ENCODE measurements at places on chromosomes 1 and 21.

DNA sequence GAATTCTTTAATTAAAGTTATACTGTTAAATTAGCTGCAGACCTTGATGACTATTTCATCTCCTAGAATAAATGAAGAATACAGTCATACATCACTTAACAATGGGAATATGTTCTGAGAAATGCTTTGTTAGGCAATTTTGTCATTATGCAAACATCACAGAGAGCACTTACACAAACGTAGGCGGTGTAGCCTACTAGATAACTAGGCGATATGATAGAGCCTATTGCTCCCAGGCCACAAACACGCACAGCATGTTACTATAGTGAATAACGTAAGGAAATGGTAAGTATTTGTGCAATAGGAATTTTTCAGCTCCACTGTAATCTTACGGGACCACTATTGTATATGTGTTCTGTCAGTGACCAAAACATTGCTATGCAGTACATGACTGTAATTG lies 37.6 kb upstream of the DESI2 start:
- no peak for DNase-seq

- DNase-seq, result no peak
Observed at GRCh38 chr1:211632808-211633523, 42.5 kb downstream of the NEK2 start.

DNA sequence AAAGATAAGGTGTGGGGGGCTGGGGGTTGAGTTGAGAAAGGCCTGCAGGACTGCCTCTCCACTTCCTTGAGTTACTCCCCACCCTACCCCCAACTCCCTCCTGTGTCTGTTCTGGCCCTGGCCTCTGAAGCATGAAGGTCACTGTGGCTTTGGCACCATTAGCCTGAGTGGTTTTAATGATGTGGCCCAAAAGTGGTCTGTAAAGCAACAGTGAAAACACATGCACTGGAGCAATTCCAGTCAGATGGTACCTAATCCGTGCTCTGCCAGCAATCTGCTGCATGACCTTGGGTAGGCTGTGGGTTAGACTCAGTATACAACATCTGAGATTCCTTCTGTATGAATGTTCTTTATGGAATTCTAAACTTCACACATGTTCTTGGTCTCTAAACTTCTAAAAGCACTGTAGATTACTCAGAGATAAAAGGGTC lies 86.5 kb upstream of the ATP1A1 start:
- DNase-seq, result no peak

DNA sequence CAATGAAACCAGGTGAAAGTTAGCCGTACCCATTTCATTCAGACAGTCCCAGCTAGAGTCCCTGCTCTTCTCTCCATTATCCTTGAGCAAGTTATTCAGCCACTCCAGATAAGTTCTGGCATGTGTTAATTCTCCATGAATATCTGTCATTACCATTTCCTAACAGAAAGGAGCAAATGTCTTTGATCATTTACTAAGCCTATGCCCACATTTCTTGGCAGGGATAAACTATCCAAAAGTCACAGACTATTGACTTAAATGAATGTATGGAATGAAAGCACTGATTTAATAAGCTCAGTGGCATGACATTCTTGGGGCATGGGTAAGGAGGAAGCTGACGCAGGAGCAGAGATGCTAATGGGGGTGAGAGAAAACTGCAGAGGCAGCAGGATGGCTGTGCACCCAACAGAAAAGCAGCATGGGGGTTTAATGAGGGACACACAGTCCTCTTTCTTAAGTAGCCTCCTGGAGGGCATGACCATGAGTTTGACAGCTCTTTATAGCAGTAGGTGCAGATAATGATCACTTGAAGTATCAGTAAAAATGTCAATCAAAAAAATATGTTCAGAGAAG lies 17.6 kb upstream of the DHCR24 start:
- no peak for DNase-seq

DNA sequence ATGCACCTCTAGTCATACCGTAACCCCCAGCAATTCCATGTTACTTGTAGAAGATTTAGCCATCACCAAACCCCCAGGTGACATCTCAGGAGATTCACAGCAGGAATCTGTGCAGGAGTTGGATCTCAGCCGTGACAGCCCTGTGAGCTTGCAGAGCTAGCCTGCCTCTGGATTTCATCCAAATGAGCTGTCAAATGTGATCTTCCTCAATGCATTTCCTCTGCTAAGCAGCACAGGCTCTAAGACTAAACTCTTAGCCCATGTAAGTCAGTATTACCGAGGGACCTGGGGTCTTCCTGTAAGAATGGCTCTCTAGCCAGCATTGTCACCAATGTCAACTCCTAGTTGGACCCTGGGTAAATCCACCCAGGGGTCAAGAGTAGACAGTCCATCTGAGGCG lies 41.7 kb downstream of the UMODL1 start:
- peak; percentile 78 for DNase-seq

Measured in NCI-H345 (cell line).